DMS79 treated with DMSO at 0.1 percent for 48 hours (cell line): ENCODE measurements at places on chromosomes 11 and 22.

- no peak for DNase-seq
Observed at GRCh38 chr11:125344846-125345420, 151.1 kb downstream of the FEZ1 start.

DNA sequence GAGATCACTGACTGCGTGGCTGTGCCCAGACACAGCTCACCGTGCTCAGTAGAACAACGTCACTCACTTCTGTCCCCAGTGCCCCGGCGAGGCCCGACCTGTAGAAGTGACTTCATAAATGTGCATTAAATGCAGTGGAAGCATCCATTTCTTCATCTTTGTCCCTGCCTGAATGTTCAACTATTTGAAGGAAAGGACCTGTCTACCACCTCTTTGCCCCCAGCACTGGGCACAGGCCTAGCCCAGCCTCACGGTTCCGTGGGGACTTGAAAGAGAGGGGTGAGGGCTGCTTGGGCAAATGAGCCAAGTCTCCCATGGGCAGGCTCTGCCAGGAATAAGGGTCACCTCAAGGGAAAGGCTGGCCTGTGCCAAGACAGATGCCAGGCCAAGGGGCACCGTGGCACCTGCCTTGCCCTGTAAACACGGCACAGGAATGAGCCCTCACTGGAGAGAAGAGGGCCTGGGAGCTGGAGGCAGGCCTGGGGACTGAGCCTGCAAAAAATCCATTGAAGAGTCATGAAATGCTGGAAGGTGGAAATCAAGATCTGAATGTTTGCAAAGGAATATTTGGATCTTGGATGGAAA is 845.3 kb downstream of the BRD1 start:
- DNase-seq = no peak

DNA sequence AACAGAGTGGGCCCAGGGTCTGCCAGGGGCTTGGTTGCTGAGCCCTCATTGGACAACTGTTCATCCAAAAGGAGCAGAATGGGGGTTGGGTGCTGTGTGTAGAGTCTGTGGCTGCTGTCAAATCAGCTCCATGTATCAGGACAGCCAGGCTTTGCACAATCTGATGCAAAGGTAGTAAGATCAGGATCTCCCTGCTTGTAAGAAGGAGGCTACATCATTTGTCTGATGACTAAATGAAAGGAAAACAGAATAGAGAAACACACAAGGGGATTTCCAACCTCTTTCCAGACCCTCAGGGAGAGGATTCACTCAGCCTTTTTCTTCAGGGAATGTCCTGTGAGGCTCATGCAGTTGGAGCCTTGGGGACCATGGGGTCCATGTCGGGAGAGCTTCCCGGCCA is 7.2 kb downstream of the MICAL2 start:
- DNase-seq = no peak

- no peak for DNase-seq
Observed at GRCh38 chr11:17396598-17397310, 8.3 kb upstream of the KCNJ11 start.
